Panc1 (cell line): ENCODE measurements at places on chromosomes 1 and 21. TPM values are rescaled to one million over a fixed set of nuclear protein-coding genes. Genes with fewer than 3 reads are reported as not detected.

The SPRR2F gene
- total RNA-seq, result not detected

DNA sequence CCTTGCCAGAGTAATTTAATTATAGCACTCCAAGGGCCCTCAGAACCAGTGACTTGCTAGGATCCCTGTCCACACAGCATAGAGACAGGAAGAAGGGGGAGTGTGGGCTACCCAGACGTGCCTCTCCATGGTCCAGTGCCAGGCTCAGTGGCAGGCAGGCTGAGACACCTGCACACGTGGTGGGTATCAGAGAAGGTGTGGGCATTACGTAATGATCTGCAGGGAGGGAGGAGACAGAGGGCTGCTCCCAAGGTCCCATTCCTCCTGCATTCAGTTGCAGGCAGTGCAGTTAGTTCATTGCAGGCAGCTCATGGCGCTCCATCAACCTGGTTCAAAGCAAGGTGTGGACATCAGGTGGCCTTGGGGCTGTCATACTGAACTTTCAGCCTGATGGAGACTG, 49.9 kb downstream of the C8B start:
- H3K4me3 ChIP-seq, result no peak overlapping the region
- H3K27ac ChIP-seq, result no peak overlapping the region
- no peaks in the 10 kb centered on the region for H3K27me3 ChIP-seq
- no peaks in the 10 kb centered on the region for H3K36me3 ChIP-seq
- DNase-seq, result no peak

The CFHR2 gene
- total RNA-seq, result not detected

GRCh38 chr1:200890818-200891773, 3.6 kb upstream of the INAVA start:
- H3K27ac ChIP-seq, result peak overlapping the region; percentile 82
- peak; percentile 24 for DNase-seq
- H3K36me3 ChIP-seq, result no peaks in the 10 kb centered on the region

The USH2A gene
- total RNA-seq, result not detected

The TMCO4 gene
- 13.2 TPM for total RNA-seq

- H3K27ac ChIP-seq, result no peak overlapping the region
- no peak overlapping the region for H3K4me3 ChIP-seq
- no peaks in the 10 kb centered on the region for H3K27me3 ChIP-seq
- no peaks in the 10 kb centered on the region for H3K36me3 ChIP-seq
These were observed 222.9 kb upstream of the KCNK2 start for GRCh38 chr1:214859647-214860046.

DNA sequence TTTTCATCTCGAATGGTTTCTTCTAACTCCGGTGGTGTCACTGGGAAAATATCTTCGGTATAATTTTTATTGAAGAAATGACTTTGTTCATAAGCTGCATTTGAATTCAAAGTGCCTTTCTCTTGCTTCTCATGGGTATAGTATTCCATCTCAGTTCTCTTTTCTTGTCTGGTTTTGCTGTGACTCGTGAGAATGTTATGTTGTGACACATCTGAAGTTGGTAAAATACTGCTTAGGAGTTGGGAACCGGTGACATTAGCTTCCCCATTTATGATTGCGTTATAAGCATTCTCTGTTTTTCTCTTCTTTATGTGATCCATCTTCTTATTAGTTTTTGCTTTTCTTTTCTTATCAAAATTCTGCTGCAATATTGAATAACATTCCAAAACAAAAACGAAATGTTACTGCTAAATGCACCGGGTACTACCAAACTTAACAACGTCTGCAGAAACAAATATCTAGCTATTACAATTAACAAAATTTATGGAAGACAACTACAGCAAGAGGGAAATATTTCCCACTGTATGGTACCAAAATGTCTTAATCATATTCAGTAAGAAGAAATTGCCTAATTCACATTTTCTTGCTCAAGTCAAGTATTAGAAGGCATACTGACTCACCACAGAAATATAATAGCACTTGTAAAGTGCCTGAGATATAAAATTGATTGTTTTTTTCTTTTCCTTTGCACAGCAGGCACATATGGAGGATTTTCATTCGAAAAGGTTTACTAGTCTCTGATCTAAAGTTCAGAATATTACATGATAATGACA, 15.5 kb downstream of the LRIF1 start:
- no peak overlapping the region for H3K4me3 ChIP-seq
- DNase-seq, result peak; percentile 7
- H3K4me1 ChIP-seq, result no peaks in the 10 kb centered on the region
- H3K27ac ChIP-seq, result no peak overlapping the region
- no peaks in the 10 kb centered on the region for H3K27me3 ChIP-seq
- peaks cover 28% of the 10 kb centered on the region for H3K36me3 ChIP-seq

The SPOCD1 gene
- 0.54 TPM for total RNA-seq

DNA sequence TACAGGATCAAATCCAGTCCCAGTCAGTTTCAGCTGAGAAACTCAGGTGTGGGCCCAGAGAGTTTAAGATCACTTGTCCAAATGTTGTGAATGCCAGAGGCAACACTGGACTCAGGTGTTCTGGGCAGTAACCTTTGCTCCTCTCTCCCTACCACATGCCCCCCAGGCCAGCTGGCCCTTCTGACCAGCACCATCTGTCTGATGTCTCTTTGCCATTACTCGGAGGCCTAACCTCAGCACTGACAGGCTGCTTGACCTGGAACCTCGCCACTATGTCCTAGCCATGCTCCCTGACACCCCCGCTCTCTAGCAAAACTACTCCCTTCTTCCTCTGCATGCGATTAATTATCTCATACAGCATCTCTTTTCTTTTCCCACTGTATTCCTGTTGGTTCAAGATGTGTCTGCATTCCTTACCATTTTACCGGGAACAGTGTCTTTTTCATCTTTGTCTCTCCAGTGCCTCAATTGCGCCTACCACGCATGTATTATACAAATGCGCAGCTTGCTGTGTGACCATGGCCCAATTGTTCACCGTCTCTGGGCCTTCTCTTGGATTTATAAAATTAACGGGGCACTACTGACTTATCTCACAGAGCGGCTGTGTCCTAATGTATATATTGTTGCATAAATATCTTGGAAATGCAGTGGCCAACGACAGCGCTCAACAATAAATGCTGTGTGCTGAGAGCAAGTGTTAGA, 159.5 kb upstream of the IRF2BP2 start:
- H3K36me3 ChIP-seq, result no peaks in the 10 kb centered on the region
- peaks cover 46% of the 10 kb centered on the region for H3K4me1 ChIP-seq
- DNase-seq, result no peak
- peak overlapping the region; percentile 99 for H3K27ac ChIP-seq
- no peak overlapping the region for H3K4me3 ChIP-seq
- H3K27me3 ChIP-seq, result no peaks in the 10 kb centered on the region

DNA sequence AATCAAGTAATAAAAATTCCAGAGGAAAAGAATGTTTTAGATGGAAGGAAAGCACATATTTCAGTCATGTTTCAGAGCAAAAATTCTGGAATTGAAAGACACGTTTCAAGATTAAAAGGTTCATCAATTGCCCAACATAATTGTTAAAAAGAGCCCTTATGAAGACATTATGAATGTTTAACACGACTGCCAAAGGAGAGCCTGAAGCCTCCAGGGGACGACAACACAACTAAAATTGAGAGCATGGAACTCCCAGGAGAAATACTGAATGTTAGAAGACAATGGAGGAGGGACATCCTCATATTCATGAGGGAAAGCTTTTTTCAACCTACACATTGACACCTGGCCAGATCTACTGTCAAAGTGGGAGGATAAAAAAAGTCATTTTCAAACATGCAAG, 16.0 kb downstream of the OR2T11 start:
- DNase-seq, result peak; percentile 18
- H3K27ac ChIP-seq, result no peak overlapping the region
- H3K4me3 ChIP-seq, result no peak overlapping the region
- no peaks in the 10 kb centered on the region for H3K4me1 ChIP-seq
- H3K36me3 ChIP-seq, result no peaks in the 10 kb centered on the region
- no peaks in the 10 kb centered on the region for H3K27me3 ChIP-seq

GRCh38 chr1:219520241-219520640, 92.7 kb downstream of the ZC3H11B start:
- no peak overlapping the region for H3K4me3 ChIP-seq
- no peaks in the 10 kb centered on the region for H3K4me1 ChIP-seq
- no peak for DNase-seq
- no peaks in the 10 kb centered on the region for H3K36me3 ChIP-seq
- H3K27ac ChIP-seq, result no peak overlapping the region
- H3K27me3 ChIP-seq, result no peaks in the 10 kb centered on the region

DNA sequence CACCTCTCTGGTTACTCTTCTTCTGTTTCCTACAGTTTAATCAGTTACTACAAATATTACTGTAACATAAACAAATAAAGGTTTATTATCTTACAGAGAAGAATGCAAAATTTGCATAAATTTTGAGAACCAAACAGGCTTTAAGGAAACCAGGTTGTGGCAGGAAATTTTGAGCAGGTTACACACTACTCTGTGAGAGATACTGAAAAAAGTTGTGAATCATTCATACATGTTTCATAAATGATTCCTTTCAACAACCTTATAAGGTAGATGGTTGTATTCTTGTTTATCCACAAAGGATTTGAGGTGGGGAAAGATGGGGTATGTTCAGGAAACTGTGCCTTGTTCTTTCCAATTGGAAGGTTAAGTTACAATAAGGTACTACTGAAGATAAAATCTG, 58.6 kb downstream of the MAST2 start:
- H3K4me1 ChIP-seq, result peaks cover 16% of the 10 kb centered on the region
- H3K36me3 ChIP-seq, result no peaks in the 10 kb centered on the region
- H3K27ac ChIP-seq, result no peak overlapping the region
- no peaks in the 10 kb centered on the region for H3K27me3 ChIP-seq
- no peak overlapping the region for H3K4me3 ChIP-seq
- no peak for DNase-seq

- no peaks in the 10 kb centered on the region for H3K4me1 ChIP-seq
- DNase-seq, result no peak
- no peak overlapping the region for H3K27ac ChIP-seq
- no peak overlapping the region for H3K4me3 ChIP-seq
- no peaks in the 10 kb centered on the region for H3K36me3 ChIP-seq
- H3K27me3 ChIP-seq, result no peaks in the 10 kb centered on the region
These were observed 141.4 kb downstream of the CASZ1 start for GRCh38 chr1:10655002-10655401.

The OR10Z1 gene
- total RNA-seq, result not detected

DNA sequence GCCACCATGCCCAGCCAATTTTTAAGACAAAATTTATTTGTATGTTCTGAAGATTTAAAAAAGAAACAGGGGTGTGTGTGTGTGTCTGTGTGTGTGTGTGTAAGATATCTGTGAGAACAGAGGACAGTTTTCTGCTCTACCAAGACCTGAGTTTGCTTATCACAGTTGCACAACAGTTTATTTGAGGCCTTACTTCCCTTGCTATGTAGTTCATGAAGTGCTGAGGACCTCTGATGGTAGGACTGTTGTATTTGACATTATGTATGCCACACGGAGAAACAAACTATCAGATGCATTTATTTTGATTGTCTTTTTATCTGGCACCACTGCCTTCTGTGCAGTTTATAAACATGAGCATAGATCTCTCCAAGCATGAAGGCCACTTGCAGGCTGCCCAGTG, 355.2 kb downstream of the PBX1 start:
- no peaks in the 10 kb centered on the region for H3K4me1 ChIP-seq
- DNase-seq, result no peak
- H3K36me3 ChIP-seq, result no peaks in the 10 kb centered on the region

- H3K4me1 ChIP-seq, result no peaks in the 10 kb centered on the region
- H3K36me3 ChIP-seq, result no peaks in the 10 kb centered on the region
- DNase-seq, result no peak
- H3K4me3 ChIP-seq, result no peak overlapping the region
- H3K27ac ChIP-seq, result no peak overlapping the region
These were observed 67.0 kb upstream of the LRRC53 start for GRCh38 chr1:74579425-74579824.

GRCh38 chr1:64195081-64195395, 8.4 kb upstream of the UBE2U start:
- no peaks in the 10 kb centered on the region for H3K36me3 ChIP-seq
- no peak for DNase-seq
- no peak overlapping the region for H3K27ac ChIP-seq
- no peaks in the 10 kb centered on the region for H3K4me1 ChIP-seq
- no peaks in the 10 kb centered on the region for H3K27me3 ChIP-seq
- H3K4me3 ChIP-seq, result no peak overlapping the region

- H3K4me3 ChIP-seq, result no peak overlapping the region
- H3K36me3 ChIP-seq, result no peaks in the 10 kb centered on the region
- no peak overlapping the region for H3K27ac ChIP-seq
These were observed 97.1 kb downstream of the DUSP10 start for GRCh38 chr1:221644663-221645258.

DNA sequence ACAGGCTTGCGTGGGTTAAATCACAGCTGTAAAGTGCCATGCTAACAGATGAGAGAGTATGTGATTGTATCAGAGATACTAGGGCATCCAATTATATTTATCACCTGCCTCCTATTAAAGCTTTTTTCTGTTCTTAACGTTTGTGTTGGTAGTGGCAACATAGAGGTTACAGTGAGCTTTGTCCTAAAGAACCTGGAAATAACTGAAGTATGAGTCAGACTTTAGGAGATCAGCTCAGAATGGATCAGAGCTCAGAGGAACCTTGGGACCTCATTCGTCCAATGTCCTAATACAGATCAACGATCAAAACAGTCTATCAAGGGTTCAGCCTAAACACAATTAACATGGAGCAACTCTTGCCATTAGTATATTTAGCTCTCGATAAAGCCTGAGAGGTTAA, 81.0 kb downstream of the RGS7 start:
- H3K27me3 ChIP-seq, result no peaks in the 10 kb centered on the region
- no peak overlapping the region for H3K4me3 ChIP-seq
- no peaks in the 10 kb centered on the region for H3K36me3 ChIP-seq
- H3K4me1 ChIP-seq, result no peaks in the 10 kb centered on the region
- DNase-seq, result no peak
- no peak overlapping the region for H3K27ac ChIP-seq

The LINGO4 gene
- not detected for total RNA-seq

DNA sequence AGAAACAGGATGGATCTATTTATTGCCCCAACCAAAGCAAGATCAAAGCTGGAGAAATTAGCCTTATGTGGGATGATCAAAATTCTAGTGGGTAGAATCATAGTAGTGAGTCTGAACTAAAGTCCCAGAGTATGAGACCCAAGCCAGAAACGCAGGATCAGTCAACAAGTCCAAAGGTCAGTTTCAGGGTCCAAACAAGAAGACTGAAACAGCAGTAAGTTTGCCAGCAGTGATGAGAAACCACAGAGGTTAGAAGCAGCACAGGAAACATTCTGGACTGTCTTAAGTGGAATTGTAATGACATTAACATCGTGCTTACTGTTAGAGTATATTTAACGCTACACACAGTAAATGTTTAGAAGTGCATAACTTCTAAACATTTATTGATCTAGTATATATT, 251.0 kb downstream of the LRRIQ3 start:
- no peaks in the 10 kb centered on the region for H3K27me3 ChIP-seq
- H3K4me3 ChIP-seq, result no peak overlapping the region
- no peak overlapping the region for H3K27ac ChIP-seq
- H3K36me3 ChIP-seq, result no peaks in the 10 kb centered on the region
- H3K4me1 ChIP-seq, result no peaks in the 10 kb centered on the region
- no peak for DNase-seq

DNA sequence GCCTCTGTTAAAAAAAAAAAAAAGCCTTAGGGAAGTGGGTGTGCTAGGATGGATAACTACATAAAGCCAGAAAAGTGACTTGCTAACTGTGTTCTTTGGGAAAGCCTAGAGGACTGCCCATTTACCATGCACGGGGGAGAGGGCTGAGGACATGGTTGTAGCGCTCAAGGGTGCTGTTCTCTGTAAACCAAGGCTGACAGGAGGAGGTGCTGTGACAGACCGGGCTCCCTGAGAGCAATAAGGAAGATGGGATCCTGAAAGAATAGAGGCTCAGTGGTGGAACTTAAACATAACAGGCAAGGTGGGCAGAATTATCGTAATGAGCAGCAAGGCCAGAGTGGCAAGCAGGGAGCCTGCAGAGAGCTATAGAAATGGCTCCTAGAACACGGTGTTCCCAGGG, 98.5 kb upstream of the DISP3 start:
- no peaks in the 10 kb centered on the region for H3K27me3 ChIP-seq
- H3K27ac ChIP-seq, result no peak overlapping the region
- H3K4me3 ChIP-seq, result no peak overlapping the region
- DNase-seq, result no peak
- H3K36me3 ChIP-seq, result no peaks in the 10 kb centered on the region
- no peaks in the 10 kb centered on the region for H3K4me1 ChIP-seq

The VSIG8 gene
- not detected for total RNA-seq
